Hepatocyte (in vitro differentiated cells): ENCODE measurements at places on chromosomes 4 and X. TPM values are rescaled to one million over a fixed set of nuclear protein-coding genes. Genes with fewer than 3 reads are reported as not detected.

DNA sequence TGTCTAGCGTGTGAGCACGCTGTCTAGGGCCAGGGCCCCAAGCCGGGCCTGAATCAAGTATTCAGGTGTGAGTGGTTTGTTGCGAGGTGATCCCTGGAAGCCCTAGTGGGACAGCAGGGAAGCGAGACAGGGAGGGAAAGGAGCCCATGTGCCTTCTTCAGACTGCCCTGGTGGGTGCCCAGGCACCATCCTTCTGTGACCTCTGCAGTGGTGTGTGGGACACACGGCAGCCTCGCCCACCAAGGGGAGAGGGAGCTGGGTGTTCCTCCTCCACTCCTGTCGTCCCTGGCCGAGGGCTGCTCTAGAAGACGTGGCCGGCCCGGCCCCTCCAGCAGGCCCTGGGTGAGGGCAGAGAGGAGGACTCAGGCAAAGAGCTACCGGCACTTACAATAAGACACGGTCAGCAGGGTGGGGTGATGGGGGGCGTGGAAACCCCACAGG, 47.4 kb downstream of the HTRA3 start:
- no peak for DNase-seq

DNA sequence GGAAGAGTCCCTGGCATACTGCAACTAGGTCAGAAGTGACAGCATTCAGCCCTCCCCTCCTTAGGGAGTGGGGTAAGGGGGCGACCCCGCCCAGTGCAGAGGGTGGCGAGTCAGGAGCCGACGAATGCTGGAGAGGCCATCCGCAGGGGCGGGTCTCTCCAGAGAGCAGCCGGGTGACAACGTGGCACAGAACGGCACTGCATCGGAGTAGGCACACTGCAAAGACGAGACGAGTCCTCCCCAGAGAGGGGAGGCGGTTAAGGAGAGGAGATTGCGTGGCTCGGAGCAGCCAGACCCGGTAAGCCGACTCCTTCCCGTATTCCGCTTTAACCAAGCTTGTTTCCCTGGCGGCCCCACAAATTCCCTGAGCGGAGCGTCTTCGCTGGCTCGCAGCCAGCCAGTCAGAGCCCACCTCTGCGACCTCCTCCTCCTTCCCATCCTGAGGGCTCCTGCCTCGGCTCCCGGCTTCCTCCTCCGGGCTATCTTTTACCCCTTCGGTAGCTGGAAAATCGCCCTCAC, 54.9 kb downstream of the LINC00632 start:
- DNase-seq, result peak; percentile 69

DNA sequence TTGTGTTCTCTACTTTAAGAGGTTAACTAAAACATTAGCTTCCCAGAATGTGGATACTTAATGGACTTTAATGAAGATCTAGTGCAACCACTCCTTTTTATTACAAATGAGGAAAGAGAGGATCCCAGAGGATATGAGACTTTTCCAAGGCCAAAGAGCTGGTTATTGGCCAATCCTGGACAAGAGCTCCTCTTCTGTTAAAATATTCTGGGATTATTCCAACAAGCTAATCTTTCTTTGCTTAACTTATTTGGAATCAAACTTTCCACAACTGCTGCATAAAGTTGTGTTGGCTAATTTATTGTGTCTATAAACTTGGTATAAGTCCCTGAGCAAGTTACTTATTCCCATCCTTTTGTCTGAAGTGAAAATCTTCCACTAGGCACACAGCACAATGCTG, 174.2 kb upstream of the HCCS start:
- DNase-seq, result no peak

DNA sequence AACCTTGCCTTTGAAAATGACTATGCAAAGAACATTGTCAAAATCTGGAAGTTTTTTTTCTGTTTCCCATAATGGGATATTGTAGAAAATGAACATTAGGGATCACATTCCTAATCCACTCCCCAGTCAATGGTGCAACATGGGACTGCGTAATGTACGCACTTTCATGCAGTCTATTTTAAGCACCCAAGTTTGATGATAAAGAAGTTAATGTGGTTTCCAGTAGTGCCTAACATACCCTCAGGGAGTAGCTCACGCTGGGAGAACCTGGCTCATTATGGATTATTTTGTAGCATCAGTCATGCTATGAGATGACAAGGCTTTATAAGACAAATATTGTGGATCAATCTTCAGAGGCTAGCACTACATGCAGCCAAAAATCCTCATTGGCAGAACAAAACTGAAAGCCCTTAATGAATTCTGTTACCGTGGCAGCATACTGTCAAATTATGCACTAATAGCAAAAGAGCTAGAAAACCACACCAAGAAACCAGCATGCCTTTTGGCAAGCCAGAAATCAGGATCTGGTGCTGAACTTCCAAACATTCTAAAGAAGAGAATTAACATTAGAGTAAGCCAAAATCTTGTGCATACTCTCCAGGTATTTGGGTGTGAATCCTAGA, 1392.8 kb upstream of the TENM3 start:
- DNase-seq, result no peak

- DNase-seq, result no peak
Observed at GRCh38 chr4:16261313-16261878, 35.1 kb upstream of the TAPT1 start.

GRCh38 chr4:153023139-153023538, 87.0 kb downstream of the FHDC1 start:
- no peak for DNase-seq

DNA sequence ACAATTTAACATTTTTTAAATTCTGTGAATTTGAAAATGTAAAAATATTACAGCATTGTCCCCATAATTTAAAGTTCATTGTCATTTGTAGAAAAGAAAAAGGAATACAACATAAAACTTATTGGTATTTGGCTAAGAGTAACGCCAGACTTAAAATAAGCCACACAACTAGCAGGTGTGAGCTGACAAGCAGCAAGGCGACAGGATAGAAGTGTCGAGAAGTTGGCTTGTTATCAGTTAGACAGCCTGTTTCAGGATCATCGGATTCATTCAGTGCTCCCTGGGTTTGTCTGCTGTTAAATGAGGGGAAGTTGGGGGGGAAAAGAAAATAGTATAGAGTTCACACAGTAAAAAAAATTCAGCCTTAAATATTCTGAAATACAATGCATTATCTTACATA, 393.6 kb downstream of the IL15 start:
- DNase-seq, result no peak

DNA sequence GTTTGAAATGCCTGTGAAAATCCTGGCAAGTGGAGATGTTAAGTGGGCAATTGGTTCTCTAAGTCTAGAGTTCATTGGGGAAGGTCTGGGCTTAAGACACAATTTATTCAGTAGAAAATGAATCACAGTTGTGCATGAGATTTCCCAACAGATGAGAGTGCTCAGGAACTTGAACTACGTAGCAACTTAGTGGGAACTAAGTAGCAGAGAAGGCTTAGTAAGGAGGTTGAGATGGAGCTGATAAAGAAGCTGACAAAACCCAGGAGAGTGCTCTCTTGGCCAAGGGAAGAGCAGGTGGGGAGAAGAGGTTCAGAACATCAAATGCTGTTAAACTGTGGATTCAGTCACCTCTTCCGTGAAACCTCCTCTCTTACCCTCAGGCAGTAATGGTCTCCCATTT, 33.0 kb downstream of the AFF1 start:
- no peak for DNase-seq

DNA sequence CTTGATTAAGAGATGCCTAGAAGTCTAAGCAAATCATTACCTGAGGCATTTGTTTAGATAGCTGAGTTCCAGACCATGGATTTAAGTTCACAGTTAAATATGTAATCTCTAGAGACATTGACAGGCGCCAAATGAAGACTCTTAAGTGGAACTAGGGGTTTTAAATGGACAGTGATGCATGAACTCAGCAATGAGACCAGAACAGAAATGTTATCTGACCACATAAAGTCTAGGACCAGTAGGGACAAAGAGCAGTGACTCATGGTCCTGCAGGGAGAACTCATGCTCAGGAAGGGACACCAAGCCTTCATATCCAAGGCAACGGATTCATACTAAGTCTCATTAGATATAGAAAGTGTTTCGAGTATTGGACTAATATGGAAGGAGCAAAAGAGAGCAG, 152.3 kb downstream of the PPARGC1A start:
- DNase-seq, result no peak

- no peak for DNase-seq
Observed at GRCh38 chrX:109974906-109975655, 27.8 kb upstream of the TMEM164 start.

- peak; percentile 46 for DNase-seq
Observed at GRCh38 chr4:187236209-187236890, 512.7 kb upstream of the FAT1 start.

DNA sequence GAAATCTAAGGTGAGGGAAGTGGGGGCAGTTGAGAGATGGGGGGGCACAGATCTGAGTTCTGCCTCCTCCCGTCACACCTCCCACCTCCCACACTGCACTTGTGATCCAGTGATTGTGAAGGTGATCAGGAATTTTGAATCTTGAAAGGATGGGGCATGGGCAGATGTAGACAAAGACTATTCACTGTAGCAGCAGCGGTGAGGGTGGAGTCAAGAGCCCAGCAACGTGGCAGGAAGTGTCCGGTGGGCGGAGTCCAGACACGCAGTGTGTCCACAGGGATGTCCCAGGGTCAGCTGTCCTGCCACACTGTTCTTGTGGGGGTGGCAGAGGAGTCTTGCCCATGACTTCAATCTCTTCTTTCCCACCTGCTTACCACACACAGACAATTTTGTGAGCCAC, 330.5 kb upstream of the GALNT7 start:
- no peak for DNase-seq

DNA sequence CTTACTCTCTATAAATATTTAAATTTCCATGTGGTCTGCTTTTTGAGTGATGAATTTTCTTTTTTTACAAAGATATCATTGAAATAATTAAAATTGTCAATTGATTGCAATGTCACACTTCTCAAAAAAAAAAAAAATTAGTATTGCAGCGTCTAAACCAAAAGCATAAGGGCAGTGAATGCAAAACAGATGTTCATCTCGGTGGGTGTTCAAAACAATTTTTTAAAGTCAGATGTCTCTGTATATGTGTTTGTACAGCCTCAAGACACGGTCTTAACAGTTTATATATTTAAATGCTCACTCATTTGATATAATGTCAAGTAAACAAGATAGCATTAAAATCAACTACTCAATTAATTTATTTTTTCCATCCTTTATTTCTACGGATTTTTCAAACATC, 52.3 kb downstream of the PALLD start:
- DNase-seq, result no peak

GRCh38 chr4:165516281-165516833, 137.5 kb downstream of the CPE start:
- DNase-seq, result no peak

DNA sequence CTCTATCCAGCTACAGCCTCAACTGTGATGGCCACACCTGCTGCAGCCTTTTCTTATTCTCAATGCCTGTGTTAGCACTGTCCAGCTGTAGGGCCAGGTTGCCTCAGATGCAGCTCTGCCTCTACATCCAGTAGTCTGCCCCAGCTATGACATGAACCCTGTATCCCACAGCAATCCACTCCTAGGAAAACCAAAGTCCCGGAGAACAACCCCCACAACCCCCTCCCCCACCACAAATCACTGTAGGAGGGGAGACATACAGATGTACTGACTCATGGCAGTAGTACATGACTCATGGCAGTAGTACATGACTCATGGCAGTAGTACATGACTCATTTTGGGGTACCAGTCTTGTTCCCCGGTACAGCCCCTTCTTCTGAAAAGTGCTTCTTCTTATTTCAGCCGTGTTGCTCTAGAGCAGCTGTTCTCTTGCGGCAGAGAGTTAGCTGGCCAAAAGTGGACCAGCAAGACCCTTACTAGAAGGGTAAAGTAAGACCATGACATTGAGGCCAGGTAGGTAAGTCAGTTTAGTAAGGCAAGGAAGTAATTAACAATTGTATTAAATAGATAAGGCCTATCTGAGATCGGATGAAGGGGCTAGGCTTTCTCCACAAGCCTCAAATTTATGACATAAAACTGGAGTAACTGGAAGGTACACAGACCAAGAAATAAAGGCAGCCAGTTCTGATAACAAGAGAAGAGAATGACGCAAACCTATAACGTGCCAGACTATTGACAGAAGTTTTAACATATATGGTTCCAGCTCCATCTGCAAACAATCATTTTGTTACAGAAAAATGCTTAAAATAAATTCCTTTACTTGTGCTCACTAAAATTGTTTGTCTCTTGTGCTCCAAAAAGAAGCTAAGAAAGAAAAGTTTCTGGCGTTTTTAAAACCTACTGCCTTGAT, 221.4 kb downstream of the TACR3 start:
- peak; percentile 35 for DNase-seq

DNA sequence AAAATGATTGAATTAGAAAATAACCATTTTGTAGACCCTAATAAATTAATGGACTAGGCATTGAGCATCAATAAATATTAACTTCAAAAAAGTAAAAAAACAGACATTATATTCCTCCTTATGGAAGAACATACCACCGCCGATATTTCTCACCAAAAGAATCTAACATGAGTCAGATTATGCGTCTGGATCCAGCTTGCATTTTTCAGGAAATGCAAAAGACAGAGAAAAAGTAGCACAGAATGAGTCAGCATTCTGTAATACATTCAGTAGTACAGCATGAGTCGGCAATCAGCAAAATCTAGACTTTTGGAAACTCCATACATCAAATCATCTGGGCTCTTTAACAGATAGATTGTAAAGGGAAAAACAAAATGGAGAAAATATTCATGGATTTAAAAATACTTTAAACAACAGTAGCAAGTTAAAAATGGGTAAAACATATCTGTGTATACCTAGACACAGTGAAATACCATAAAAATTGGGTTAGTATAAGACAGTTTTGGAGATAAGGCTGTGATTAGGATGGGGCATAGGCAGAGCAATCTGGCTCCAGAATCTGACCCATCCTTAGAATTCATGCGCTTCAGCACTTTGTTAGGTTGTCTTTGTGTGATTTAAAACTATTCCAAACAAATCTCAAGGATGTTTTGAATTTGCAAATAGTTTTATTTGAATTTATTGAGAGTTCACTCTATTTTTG, 633.0 kb upstream of the FAM241A start:
- peak; percentile 18 for DNase-seq

GRCh38 chr4:52837716-52838558, 24.2 kb upstream of the RASL11B start:
- DNase-seq, result peak; percentile 54

DNA sequence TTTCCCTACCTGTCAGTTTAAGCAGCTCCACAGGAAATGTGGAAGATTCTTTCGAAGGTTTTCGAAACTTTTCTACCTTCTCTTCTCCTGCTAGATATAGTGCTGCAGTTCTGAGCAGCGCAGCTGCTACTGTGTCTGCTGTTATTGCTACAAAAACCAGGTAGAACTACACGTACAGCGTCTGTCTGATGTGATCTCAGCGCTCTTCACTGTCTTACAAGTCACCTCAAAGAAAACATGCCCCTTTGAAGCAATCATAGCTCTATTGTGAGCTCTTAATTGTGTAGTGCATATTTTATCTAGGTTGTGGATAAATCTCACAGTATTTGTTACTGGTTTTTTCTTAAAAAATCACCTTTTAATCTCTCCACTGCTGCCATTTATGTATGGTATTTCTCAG, 147.6 kb upstream of the BMPR1B start:
- DNase-seq, result no peak

GRCh38 chr4:141247430-141247780, 26.7 kb downstream of the ZNF330 start:
- no peak for DNase-seq

Gene CSAG1
- not detected in 2 replicates for total RNA-seq

Gene PF4V1
- total RNA-seq, result not detected in 2 replicates

Gene HSFX3
- not detected in 2 replicates for total RNA-seq

Gene EPGN
- total RNA-seq, result 0.56 and 1.2 TPM in 2 replicates

Gene SEC31A
- total RNA-seq, result 306 and 312 TPM in 2 replicates

Gene FGF5
- 0.04 TPM in 1 of 2 replicates, not detected in the other for total RNA-seq

Gene CCNB3
- 0.12 and 0.13 TPM in 2 replicates for total RNA-seq

Gene SERPINA7
- 42.9 and 43.1 TPM in 2 replicates for total RNA-seq

Gene ARHGAP6
- 6.9 and 7.9 TPM in 2 replicates for total RNA-seq

Gene SH3BGRL
- 107 and 110 TPM in 2 replicates for total RNA-seq

Gene PLAC1
- total RNA-seq, result 0.24 and 2.9 TPM in 2 replicates

Gene ADH1C
- 9.2 and 13.7 TPM in 2 replicates for total RNA-seq
